NCI-H1105 treated with DMSO at 0.1 percent for 48 hours (cell line): ENCODE measurements at places on chromosomes 1 and 21.

DNA sequence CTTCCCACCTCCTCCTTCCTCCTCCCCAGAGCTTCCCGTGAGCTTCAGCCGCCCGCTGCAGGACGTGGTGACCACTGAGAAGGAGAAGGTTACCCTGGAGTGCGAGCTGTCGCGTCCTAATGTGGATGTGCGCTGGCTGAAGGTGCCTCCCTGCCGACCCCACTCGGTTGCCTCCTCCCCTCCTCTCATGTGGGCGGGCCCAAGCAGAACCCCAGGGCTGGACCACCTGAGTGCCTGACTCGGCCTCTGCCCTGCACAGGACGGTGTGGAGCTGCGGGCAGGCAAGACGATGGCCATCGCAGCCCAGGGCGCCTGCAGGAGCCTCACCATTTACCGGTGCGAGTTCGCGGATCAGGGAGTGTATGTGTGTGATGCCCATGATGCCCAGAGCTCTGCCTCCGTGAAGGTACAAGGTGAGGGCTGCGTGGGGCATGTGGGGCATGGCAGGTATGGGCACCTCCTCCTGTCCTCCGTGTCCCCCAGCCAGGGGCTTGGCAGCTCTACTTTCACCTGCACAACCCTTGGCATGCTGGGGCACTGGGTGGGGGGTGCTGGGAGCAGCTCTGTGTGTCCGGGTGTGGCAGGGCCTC, 69.2 kb downstream of the OBSCN start:
- DNase-seq, result no peak

GRCh38 chr1:4033129-4033676, 133.1 kb upstream of the C1orf174 start:
- no peak for DNase-seq

- DNase-seq, result no peak
These were observed 1.9 kb downstream of the SAMD13 start for GRCh38 chr1:84303314-84303830.

GRCh38 chr1:61523893-61524605, 200.9 kb downstream of the TM2D1 start:
- no peak for DNase-seq

DNA sequence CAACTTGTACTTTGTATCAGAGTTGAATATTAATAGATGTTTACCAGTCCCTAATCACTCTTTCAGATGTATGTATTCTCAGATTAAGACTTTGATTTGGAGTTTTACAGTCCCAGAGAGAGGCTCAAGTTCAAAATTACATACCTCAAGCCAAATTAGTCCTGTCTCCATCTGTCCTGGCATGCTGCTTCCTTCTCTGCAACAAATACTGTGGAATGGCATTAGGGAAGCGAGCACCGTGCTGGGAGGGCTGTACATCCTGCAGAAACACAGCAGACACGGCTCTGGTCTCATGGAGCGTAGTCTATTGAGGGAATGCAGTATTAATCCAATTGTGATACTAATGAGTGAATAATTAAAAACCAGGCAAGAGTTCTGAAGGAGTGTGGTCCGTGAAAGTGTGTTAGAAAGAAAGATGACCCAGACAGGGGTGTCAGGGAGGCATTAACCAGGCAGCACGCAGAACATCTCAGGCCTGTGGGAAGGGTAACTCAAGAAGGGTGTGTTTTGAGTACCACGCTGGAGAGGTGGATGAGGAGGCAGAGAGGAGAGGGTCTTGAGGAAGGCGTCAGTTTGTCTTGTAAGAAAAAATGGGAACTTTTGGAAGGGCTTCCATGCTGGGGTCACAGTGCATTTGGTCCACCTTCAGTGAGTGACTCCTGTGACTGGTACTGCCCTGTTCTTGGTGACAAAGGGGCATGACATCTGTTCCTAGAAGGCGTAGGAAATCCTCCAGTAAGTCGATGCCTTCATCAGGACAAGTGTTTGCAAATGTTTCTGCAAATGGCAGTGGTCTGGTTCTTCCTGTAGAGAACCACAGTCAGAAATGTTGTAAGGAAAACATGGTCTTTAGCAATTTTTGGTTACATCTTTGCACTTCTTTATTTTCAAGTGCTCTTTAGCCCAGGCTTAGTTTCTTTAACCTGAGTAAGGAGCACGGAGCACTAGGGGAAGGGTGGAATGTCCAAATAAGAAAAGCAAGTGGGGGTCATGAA, 1.6 kb downstream of the RAB4A start:
- no peak for DNase-seq

- DNase-seq, result no peak
These were observed 8.6 kb upstream of the FOXE3 start for GRCh38 chr1:47407481-47407880.

GRCh38 chr1:212317916-212318315, 32.7 kb downstream of the PPP2R5A start:
- no peak for DNase-seq

DNA sequence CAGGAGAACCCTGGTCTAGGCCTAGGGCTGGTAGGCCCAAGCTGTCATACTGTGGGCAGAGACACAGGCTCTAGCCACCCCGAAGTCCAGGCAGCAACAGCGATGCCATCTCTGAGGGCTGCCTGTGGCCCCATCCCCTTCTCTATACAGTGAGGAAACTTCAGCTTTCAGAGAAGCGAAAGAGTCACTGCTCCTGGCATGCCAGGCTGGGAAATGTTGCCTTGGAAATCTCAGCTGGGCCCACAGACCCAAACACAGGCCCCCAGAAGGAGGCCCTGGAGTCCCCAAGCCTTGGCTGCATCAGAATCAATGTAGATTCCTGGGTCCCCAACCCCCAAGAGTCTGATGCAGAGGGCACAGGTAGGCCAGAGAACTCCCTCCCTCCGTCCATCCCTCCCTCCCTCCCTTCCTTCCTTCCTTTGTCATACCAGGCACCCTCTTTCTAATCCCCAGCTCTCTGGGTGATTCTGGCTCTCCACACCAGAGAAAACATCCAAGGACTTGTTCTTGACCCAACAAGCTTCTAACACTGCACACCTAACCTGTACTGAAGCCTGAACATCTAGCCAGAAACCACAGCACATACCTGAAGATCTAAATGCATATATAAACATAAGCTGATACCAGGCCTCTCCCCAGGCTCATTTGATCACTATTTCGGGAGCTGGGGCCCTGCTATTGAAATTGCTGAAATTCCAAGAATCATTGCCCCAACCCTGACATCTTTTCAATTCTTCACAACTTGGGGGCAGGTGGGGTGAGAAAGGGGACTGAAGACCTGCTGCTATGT, 143.2 kb upstream of the EDN2 start:
- no peak for DNase-seq

GRCh38 chr1:237717106-237717505, 173.6 kb downstream of the ZP4 start:
- DNase-seq, result no peak

DNA sequence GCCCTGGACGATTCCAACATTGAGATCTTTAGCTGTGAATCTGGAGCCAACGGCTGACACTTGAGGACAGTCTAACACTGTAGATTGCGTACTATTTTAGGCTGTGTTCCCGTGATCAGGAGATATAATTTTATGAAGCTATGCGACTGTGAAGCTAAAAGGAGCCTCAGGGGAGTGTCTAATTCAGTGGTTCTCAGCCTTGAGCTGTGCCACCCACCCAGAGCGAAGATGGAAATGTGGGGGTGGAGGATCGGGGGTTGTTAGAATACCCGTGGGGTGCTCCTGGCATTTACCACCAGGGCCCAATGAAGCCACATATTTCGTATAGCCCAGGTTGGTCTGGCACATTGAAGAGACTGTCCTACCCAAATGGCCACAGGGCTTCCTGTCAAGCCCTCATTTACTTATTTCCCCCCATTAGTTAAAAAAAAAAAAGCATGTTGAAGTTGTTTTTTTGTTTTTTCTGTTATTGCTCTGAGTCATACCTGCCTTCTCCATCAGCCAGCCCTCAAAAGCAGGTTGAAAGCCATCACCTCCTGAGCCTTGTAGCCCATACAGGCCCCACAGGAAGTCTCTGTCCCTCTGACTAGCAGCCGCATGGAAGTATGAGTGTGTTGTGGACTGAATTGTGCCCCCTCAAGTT, 141.7 kb downstream of the GALNT2 start:
- no peak for DNase-seq

- no peak for DNase-seq
These were observed 79.8 kb upstream of the HAO2 start for GRCh38 chr1:119288751-119289150.

DNA sequence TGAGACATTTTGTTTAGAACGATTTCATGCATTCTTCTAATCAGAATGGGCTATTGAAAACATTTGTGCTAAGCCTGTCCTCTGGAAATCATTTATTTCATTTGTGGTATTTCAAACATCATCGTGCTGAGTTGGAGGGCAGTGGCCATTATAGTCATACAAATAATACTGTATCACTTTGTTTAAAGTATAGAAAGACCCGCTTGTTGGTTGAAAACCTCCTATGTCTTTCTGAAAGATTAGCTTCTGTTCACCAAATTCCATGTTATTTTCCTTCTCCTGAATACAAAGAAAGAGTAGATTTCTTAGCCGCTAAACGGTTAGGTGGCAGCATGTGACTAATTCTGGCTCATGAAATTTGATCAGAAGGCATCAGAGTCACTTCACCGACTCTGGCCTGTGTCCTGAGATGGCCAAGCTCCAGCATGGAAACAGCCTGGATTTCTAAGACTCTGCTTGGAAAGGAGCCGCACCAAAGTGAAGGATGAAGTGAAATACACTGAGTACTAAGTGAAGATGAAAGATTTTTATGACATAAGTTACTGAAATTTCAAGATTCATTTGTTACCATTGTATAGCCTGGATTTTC, 355.1 kb downstream of the USP25 start:
- no peak for DNase-seq

- DNase-seq, result no peak
These were observed 885 bp downstream of the KRTAP10-3 start for GRCh38 chr21:44557491-44558328.

DNA sequence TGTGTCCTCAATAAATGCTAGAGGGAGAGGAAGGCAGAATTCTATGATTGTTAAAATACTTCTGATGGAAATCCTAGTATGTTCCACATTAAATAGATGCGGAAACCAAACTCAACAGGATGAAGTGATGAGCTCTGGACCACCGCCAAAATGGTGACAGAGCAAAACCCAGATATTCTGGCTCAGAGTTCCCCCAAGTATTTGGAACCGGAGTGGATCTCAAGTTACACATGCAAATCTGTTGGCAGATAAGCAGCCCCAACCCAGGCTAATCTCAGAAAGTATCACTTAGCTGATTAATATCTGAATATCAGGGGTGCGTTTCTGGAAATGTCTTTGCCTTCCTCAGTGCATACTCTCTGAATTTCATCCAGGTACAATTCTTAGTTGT, 17.4 kb upstream of the GRHL3 start:
- no peak for DNase-seq

GRCh38 chr1:234212764-234213657, 160.2 kb upstream of the COA6 start:
- DNase-seq, result peak; percentile 59

- DNase-seq, result no peak
These were observed 14.1 kb downstream of the HENMT1 start for GRCh38 chr1:108646648-108647269.

GRCh38 chr1:185733818-185734735, at the start of gene HMCN1:
TSS of gene HMCN1 (plus strand) at chr1:185734391. CDS start at chr1:185734780, 389 bp downstream.
- DNase-seq, result peak; percentile 65

GRCh38 chr1:104932030-104932915, 1182.6 kb downstream of the AMY1C start:
- DNase-seq, result no peak

DNA sequence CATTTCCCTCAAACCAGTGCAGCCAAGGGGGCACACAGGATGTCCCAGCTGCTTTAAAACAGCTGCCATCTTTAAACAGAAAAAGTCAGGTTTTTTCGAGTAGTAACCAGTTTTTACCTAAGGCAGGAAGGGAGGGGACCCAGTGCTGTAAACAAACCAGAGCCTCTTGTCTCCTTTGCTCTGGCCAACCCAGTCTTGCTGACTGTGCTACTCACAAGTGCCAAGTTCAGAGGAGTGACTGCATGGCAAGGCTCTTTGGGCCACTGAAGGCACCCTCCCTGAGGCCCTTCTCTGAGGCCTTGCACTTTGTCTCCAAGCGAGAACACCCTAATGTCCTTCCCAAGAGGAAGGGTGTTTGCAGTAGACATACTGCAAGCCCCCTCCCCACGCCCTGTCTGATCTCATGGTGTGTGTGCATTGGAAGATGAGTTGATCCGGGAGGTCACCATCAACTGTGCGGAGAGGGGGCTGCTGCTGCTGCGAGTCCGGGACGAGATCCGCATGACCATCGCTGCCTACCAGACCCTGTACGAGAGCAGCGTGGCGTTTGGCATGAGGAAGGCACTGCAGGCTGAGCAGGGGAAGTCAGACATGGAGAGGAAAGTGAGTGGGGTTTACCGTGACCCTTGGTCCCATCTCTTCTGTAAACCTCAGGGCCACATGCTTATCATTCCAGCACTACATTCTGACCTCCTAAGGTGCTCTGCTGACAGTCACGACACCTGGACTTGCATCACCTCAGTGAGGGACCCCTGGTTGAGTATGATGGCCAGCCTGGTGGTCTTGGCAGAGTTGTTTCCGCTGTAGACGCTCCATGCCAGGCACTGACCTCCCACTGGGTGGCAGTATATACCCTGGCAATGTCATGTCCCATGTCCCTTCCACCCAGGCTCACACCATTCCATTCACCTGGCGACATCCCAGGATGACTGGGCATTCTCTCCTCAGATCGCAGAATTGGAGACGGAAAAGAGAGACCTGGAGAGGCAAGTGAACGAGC, 4.7 kb downstream of the DNALI1 start:
- DNase-seq, result no peak

GRCh38 chr1:228378090-228378872, 28.4 kb downstream of the TRIM11 start:
- DNase-seq, result peak; percentile 72

DNA sequence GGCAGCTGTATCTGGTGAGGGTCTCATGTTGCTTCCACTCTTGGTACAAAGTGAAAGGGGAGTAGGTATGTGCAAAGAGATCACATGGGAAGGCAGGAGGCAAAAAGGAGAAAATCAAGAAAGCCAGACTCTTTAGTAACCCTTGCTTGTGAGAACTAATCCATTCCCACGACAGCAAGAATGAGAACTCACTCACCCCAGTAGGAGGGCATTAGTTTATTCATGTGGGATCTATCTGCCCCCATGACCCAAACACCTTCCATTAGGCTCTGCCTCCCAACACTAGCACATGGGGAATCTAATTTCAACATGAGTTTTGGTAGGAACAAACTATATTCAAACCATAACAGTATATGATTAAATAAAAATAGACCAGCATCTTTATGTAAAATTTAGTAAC, 57.6 kb downstream of the ZNHIT6 start:
- DNase-seq, result no peak

- DNase-seq, result no peak
These were observed 229.5 kb upstream of the USP24 start for GRCh38 chr1:55444667-55445066.

DNA sequence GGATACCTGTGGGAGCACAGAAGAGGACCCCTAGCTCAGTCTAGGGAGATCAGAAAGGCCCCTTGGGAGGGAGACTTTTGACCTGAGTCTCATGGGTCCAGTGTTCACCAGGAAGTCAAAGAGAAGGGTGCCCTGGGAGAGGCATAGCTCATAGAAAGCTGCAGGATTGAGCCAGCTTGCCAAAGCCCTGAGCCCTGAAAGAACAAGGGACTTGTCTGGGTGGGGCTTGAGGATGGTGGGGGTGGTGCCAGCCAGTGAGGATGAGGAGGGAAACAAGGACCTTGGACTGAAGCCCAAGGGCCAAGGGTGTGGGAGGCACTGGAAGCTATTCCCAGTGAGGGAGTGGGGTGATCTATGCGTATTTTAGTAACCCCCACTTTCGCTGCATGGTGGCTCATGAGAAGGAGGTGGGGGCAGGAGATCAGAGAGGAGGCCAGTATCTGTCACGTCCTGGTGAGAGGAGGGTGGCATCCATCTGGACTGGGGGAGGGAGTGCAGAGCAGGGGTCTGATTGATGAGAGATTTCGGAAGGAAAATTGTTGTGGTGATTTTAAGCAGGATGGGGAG, 28.4 kb downstream of the DMBX1 start:
- no peak for DNase-seq
